ENCODE measurements at places on chromosomes 1 and 21.

- no peak for DNase-seq
Measured at GRCh38 chr1:117599286-117600221, 6.3 kb upstream of the TENT5C start.

- DNase-seq: no peak
Measured at GRCh38 chr1:217712925-217713597, 81.9 kb downstream of the SPATA17 start.

GRCh38 chr1:190699165-190699564 is 221.5 kb upstream of the BRINP3 start:
- no peak for DNase-seq

DNA sequence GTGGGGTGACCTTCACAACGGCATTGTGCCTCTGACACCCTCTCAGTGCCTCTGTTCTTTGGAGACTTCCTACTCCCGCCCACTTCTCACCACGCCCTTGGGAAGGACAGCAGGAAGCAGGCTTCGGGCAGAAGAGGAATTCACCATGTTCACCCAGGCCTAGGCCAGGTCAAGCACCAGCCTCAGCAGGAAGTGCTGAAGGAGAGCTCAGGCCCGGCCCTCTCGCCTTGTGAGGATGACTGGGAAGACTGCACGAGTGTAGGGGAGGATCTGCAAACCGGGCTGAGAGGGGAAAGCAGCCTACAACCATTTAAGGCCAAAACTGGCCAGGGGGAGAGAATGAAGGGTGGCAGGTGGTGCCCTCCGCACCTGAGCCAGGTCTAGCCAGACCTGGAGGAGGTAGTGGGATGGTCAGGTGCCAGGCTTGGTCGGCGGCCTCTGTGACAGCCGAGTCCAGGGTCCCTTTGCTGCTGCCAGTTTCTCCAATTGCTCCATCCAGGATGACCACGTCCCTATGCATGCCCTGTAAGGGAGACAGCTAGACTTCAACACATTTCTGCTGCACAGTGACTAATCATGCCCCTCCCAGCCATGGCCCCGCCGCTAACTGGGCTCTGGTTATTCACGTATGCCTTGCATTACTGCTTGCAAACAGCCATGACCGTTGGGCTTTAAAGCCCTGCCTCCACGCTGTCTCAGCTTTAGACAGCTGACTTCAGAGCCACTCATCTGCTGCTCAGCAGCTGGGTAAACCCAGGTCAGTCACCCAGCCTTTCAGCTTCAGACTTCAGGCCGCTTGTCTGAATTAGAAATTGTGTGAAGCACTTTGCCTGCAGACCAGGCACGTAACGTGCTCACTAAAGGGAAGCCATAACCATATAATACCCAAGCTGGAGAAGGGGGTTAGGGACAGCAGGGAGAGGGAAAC is 8.9 kb downstream of the MRTO4 start:
- no peak for DNase-seq

GRCh38 chr1:157404614-157405013 is 147.7 kb downstream of the FCRL5 start:
- no peak for DNase-seq

Data from activated T-cell treated with anti-CD3 and anti-CD28 coated beads, Interleukin-2, amount 50 U/mL, for 4 hours (primary cell).